Glomerular endothelial cell (primary cell): ENCODE measurements at places on chromosomes 13 and 19. TPM values are rescaled to one million over a fixed set of nuclear protein-coding genes. Genes with fewer than 3 reads are reported as not detected.

MTUS2 gene
- total RNA-seq: 0.06 TPM in 1 of 2 replicates, not detected in the other

- no peak for DNase-seq
These were observed 194.6 kb upstream of the NBEA start for GRCh38 chr13:34747507-34747906.

DNA sequence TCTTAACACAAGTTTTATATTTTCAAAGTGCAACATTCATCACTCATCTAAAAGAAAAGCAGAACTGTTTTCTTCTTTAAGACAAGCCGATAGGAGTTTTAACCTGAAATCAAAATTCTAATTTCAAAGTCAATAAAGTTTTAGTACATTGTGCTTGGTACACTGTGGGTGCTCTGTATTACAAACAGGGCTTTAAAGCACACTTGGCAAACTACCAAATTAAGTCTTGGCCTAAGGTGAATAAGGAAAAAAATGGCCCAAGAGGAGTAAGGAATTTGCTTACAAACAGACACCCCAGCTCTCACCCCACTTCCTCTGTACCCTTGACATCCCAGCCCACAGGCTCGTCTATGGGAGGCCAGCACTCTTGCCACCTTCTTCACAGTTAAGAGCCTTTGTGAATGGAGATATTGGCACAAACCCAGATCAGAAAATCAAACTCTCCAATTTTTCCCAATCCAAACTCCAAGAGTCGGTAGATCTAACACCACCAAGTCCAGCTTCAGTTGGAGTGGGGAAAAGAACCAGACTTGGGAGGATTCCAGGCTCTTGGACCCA, 66.0 kb downstream of the ABCC4 start:
- DNase-seq: no peak

- no peak for DNase-seq
These were observed 3.2 kb upstream of the NKG7 start for GRCh38 chr19:51375504-51376221.

- DNase-seq: no peak
These were observed 477.1 kb upstream of the TSHZ3 start for GRCh38 chr19:31826325-31826724.

- no peak for DNase-seq
These were observed 770.8 kb upstream of the SLITRK6 start for GRCh38 chr13:86569974-86570373.
